ENCODE measurements at places on chromosomes 1 and 21.

GRCh38 chr1:222643606-222643937 is 25.7 kb downstream of the MIA3 start:
- no peak for DNase-seq

DNA sequence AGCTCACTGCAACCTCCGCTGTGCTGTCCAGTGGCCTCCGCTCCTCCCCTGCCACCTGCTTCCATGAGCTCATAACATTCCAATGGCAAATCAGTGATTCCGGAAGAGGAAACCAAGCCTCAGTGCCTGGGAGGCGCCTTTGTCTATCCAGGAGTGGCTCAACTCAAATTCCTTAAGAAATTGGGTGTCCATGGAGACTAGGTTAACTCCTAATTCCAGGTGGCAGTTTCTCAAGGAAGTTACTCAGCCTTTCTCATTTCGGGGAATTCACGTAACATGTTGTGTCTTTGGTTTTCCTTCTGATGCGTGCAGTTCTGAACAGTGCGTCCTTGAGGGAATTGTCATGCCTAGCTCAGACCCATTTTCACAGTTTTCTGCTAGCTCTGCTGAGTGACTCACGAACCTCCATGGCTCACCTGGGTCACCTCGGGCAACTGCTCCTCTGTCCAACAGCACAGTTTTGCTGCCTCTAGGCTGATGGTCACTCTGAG is 89.9 kb upstream of the DSCAM start:
- DNase-seq, result no peak

DNA sequence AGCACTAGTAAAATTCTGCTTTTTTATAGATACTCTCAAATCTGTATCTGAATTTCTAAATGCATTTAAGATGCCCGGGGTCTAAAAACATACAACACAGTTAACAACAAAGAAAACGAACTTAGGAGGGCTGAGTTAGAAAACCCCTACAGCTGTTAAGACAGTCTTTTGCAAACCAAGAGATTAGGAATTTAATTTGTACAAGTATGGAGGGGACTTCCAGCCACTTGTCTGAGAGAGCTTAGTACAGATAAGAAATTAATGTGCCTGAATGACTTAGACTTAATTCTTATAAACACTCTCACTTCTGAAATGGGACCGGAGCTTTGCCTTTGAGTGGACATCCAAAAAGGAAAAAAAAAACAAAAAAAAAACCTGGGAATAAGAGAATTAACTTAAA is 61.6 kb downstream of the SMYD3 start:
- DNase-seq, result no peak

- no peak for DNase-seq
Measured at GRCh38 chr1:93613898-93614297, 67.7 kb downstream of the BCAR3 start.

- DNase-seq, result no peak
Measured at GRCh38 chr1:13494712-13495111, 19.1 kb downstream of the LRRC38 start.

DNA sequence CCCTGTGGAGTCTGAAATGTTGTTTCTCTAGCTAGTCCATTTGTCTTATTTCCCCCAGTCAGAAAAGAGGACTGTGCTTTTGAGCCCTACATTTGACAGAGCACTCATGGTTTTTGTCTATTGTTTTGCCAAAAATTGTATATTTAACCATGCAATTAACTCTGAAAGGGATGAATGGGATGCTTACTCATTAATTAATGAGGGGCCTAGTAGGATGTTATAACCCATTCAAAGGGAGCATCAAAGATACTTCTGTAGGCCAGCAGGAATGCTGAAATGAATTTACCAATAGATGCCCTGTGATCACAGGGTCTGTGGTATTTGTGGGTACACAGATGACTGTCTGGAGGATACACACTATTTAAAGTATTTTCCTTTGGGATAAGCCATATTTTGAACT is 147.7 kb downstream of the FCRL5 start:
- no peak for DNase-seq

DNA sequence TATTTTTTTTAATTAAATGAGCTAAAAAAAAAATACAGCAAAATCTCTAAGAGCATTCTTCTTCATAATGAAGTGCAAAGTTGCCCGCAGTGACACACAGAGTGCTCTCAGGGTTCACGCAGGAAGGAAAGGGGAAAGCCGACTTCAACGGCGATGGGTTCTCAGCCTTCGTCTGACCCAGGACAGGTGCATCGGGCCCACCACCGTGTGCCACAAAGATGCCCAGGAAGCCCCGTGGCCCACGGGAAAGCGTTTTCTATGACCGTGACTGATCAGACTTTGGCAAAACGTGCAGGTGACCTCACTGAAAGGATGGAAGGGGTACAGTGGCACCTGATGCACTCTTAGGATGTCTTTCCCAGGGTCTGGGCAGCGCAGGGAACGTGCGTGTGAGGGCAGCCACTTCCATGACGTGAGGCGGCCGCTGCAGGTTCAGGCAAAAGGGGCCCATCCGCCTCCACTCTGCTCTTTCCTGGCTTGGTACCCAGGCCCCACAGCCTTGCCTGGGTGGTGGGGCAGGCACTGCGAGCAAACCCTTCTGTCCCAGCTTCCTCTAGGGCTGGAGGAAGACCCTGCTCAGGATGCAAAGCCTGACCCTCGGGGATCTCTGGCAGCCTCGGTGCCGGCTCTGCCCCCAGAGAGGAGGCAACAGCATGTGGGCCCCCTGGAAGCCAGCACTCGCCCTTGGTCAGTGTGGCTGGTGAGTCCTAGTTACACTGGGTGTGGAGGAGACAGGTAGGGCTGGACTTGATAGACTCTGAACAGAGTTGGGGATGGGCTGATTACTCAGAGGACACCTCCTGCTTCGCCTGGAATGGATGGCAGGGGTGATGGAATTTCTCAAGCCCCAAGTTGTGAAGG is 8.3 kb downstream of the LRRC47 start:
- no peak for DNase-seq

DNA sequence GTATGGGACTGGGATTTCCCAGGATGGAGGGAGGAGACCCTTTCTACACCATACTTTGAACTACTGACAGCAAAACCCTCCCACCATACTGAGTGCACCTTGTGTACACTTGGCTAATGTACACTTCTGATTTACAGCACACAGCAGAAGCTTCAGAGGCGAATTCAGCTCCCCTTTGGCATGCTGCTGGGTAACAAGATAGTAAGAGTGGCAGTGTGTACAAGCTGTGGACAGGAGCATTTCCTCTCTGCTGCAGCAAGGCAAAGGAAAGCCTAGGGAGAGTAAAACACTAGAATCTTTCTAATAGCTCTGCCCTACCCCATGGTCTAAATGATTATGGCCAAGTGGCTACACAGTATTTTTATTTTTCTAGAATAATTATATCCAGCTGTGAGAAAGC is 83.9 kb upstream of the ARTN start:
- no peak for DNase-seq

DNA sequence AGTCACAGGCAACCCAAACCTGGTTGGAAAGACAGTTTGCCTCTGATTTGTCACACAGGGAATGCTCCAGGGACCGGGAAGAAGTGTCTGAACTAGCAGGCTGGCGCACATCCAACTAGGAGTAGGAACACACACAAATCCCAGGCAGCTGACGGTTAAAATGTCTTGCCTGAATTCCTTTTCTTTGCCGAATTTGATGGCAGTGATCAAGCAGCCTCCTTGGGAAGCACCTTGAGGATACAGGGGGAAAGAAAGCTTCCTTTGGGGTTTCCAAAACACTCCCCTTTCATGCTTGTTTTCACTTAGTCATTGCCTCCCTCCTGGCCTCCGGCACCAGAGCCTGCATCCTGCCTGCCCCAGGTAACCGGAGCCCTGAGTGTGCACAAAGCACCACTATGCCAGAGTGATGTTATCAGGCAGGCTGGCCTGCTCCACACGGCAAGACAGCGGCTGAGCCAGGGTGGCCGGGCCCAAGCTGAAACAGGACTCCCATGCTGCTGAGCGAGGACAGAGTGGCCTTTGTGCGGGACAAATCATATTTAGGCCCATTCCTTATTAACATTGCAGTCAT is 193.8 kb downstream of the LMX1A start:
- no peak for DNase-seq

DNA sequence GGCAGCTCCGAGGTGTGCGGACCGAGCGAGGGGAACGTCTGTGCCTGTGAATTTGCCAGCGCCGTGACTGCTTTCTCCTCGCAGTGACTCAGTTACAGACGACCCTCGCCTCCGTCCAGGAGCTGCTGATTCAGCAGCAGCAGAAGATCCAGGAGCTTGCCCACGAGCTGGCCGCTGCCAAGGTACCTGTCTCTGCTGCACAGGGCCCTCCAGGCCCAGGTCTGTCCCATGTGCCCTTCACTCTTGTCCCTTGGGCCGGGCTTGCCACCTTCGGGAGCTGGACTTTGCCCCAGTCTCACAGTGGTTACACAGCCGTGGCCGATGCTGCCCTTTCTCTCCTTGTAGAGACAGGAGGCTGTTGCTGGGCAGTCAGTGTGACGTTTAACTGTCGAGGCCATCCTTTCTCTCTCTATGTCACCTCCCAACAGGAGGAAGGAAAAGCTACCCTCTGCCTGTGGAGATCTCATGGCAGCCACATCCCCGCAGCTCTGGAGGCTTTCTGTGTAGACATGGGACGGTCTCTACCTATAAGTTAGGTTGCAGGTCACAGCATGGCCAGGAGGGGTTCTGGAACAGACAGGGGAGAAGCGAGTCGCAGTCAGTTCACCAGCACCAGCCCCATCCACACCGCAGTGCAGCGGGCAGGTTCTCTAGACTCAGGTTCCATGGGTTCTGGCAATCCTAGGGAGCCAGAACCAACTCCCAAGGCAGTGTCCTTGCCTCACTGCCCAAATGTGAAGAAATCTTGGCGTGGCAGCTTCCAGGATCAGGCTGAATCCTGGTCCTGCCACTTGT is 149.7 kb downstream of the PEX14 start:
- DNase-seq, result no peak

GRCh38 chr1:4076346-4076745 is 176.3 kb upstream of the C1orf174 start:
- DNase-seq, result no peak

DNA sequence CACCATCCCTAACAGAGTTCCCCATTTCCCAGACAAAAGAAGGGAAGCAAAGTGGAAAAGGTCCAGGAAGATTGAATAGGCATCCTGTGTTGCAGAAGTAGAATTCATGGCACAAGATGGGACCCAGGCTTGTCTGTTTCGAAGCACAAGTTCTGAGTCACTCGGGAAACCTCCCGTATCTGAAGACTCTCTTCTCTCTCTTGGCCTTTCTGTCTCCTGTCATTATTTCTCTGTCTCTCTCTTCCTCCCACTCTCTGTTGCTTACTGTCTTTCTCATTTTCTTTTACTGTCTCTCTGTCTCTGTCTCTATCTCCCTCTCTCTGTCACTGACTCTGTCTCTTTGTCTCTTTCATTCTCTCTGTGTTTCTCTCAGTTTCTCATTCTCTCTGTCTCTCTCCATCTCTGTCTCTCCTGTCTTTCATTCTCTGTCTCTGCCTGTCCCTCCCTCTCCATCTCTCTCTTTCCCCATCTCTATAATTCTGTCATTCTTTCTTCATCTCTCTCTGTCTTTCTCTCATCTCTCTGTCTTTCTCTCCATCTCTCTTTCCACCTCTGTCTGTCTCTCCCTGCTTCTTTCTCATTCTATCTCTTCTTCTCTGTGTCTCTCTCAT is 23.7 kb downstream of the RNF187 start:
- no peak for DNase-seq

DNA sequence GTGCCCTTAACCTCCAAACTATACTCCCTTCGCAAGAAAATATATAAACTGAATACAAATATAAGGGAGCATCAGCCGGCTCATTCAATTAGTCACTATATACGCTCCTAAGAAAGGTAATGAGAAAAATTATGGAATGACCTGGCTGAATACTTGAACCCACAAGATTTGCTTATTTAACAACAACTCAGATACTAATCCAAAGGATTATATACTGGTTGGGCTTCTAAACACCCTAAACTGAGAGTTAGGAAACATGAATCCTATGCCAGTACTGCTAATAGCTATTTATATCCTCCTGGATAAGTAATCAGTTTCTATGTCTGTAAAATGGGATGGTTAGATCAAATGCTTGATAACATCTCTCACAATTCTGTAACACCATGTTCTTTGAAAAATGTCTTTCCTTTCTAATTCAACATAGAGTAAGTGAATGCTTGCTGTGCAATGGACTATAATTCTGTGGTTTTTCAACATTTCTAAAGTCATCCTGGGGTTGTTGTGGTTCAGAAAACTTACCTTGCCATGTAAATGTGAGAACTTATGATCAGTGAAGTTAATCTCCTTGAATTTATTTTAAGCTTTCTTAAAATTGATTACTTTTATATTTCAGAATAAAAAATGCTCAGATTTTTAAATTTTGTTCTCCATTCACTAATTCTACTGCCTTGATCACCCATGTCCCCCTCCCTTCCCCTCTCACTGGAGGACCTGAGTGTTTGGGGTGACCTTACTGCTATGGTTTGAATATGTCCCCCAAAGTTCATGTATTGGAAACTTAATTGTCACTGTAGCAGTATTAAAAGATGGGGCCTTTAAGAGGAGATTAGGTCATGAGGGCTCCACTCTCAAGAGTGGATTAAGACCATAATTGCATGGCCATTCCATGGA is 14.5 kb downstream of the DUSP10 start:
- no peak for DNase-seq

DNA sequence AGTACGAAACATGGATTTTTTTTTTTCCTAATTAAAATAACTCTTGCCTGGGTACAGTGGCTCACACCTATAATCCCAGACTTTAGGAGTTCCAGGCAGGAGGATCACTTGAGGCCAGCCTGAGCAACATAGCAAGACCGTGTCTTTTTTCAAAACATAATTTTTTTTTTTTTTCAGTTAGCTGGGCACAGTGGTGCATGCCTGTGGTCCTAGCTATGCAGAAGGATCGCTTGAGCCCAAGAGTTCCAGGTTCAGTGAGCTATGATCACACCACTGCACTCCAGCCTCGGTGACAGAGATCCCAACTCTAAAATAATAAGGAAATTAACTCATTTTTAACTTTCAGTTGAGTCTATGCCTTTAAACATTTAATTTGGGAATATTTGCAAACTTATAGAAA is 170.1 kb downstream of the NEK7 start:
- no peak for DNase-seq

DNA sequence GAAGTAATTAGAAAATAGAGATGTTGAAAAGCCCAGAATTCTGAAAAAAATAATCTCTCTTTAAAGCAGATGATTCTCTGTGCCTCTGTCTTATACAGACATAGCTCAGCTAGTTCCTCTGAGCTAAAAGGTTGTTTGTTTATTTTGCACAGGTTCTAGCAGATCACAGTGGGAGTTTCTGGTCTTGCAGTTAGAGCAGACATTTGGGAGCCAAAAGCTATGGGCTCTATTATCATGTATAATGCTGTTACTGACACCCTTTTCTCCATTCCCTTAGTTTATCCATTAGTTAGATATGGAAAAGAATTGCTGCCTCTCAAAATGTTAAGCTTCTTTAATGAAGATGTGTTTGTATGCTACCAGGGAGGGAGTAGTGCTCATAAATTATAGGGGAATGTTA is 20.5 kb upstream of the CD55 start:
- DNase-seq, result no peak

DNA sequence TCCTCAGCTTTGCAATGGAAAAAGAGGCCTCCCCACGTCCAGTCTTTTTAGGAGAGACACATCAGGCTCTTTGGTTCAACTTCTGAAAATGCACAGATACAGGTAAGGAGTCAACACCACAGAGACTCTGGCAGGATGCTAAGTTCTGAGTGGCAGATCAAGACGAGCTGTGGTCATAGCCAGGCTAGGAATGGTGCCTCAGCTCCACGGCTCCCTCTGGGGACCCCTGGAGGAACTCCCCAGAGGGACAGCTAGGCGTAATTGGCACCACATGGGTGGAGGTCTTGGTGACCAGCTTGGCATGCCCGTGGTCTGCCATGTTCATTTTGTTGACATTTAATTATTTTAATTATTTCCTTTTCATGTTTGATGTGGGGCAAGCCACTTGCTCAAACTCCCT is 206.1 kb downstream of the KAZN start:
- DNase-seq, result no peak

Measured in stimulated activated CD8-positive, alpha-beta memory T cell treated with anti-CD3 and anti-CD28 coated beads, Interleukin-4, amount 100 ng/mL, for 1 hour (primary cell).